ENCODE measurements at places on chromosomes 3 and 15. TPM values are rescaled to one million over a fixed set of nuclear protein-coding genes. Genes with fewer than 3 reads are reported as not detected.

C15orf61 gene
- 4.0 TPM for total RNA-seq

FGF12 gene
- 0.38 TPM for total RNA-seq

LRRIQ4 gene
- not detected for total RNA-seq

DYNC1LI1 gene
- total RNA-seq: 38.9 TPM

DPPA4 gene
- total RNA-seq: not detected

ST3GAL6 gene
- total RNA-seq: 0.69 TPM

WDR93 gene
- 0.20 TPM for total RNA-seq

HCLS1 gene
- total RNA-seq: 0.13 TPM

FANCD2 gene
- 20.9 TPM for total RNA-seq

GOLGA6D gene
- total RNA-seq: not detected

SLC51A gene
- not detected for total RNA-seq

RAD54L2 gene
- 5.1 TPM for total RNA-seq

SQOR gene
- 64.9 TPM for total RNA-seq

RETNLB gene
- total RNA-seq: not detected

OR5K3 gene
- total RNA-seq: not detected

PLSCR4 gene
- 4.4 TPM for total RNA-seq

KCNAB1 gene
- not detected for total RNA-seq

TRIM42 gene
- not detected for total RNA-seq

GOLGA6B gene
- total RNA-seq: 0.09 TPM

NUDT16 gene
- 6.7 TPM for total RNA-seq

CACNA1D gene
- 0.98 TPM for total RNA-seq

MUC4 gene
- not detected for total RNA-seq

POMGNT2 gene
- 7.7 TPM for total RNA-seq

CCR9 gene
- total RNA-seq: not detected

SLC2A2 gene
- total RNA-seq: not detected

CMSS1 gene
- 49.5 TPM for total RNA-seq

ECE2 gene
- total RNA-seq: not detected

PRR20G gene
- total RNA-seq: not detected

SCN11A gene
- not detected for total RNA-seq

PAQR5 gene
- total RNA-seq: 123 TPM

HYAL1 gene
- total RNA-seq: 0.31 TPM

FGD5 gene
- total RNA-seq: not detected

CFAP100 gene
- not detected for total RNA-seq

FBXW12 gene
- not detected for total RNA-seq

IMPG2 gene
- not detected for total RNA-seq

RPP25 gene
- 27.3 TPM for total RNA-seq

GOLGA8S gene
- 0.18 TPM for total RNA-seq

SENP7 gene
- total RNA-seq: 1.9 TPM

TRANK1 gene
- total RNA-seq: 1.7 TPM

DNAH1 gene
- total RNA-seq: 0.85 TPM

METTL6 gene
- total RNA-seq: 30.8 TPM

SERINC4 gene
- total RNA-seq: 0.12 TPM

NR2E3 gene
- total RNA-seq: 0.18 TPM

SLC12A1 gene
- not detected for total RNA-seq

CYP8B1 gene
- not detected for total RNA-seq

DNAJA4 gene
- total RNA-seq: not detected

MASP1 gene
- 0.06 TPM for total RNA-seq

AADACL2 gene
- total RNA-seq: not detected

RBP2 gene
- not detected for total RNA-seq

CLDN18 gene
- not detected for total RNA-seq

Measured in A549 treated with DMSO at 1 μM for 4 hours (cell line).